Activated CD8-positive, alpha-beta memory T cell treated with anti-CD3 and anti-CD28 coated beads for 1 hour (primary cell): ENCODE measurements at places on chromosomes 12 and 14.

GRCh38 chr14:90649083-90649482 is 167.1 kb downstream of the TTC7B start:
- no peak for DNase-seq

GRCh38 chr14:99938376-99938775 is 126.8 kb upstream of the EVL start:
- no peak for DNase-seq

- no peak for DNase-seq
These were observed 105.1 kb downstream of the PRIMA1 start for GRCh38 chr14:93683226-93683625.

GRCh38 chr14:30191639-30192279 is 264.1 kb upstream of the PRKD1 start:
- no peak for DNase-seq

GRCh38 chr12:80567401-80567800 is 123.4 kb downstream of the PTPRQ start:
- DNase-seq = no peak

DNA sequence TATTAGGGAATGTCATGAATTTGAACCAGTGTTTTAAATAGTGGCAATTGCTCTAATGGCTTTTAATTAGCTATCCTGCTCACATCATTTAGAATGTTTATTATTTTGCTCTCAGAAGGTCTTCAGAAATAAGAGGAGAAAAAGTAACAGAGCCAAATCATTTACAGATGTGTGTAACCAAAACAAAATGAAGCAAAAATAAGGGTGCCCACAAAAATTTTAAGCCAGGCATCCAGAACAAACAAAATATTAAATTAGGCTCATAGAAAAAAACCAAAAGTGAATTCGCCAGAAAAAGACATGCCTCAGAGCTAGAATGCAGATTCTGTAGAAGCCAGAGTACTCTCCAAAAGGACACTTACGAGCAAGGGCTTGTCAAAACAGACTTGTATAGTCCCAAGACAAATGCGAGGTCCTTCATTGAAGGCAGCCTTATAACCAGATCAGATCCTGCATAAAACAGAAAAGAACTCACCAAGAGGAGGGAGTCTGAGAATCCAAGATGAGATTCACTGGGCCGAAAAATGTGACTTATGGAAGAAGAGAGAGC is 20.2 kb upstream of the SERPINA1 start:
- no peak for DNase-seq

- no peak for DNase-seq
These were observed 130.8 kb downstream of the RTN1 start for GRCh38 chr14:59739794-59740193.

DNA sequence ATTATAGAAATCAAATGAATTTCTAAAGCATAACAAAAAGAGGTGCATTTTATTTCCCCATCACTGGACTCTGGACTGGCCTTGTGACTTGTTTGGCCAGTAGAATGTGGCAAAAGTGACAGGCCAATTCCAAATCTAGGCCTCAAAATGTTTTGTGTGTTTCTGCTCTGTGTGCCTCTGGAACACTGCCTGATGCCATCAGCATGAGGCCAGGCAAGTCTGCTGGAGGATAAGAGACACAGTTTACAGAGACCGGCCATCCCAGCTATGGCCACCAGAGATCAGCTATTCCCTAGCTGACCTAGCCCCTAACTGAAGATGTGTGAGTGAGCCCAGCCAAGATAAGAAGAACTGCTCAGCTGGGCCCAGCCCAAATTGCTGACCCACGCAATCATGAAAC is 32.9 kb downstream of the ASCL1 start:
- DNase-seq = no peak

GRCh38 chr12:48758186-48758585 is 30.7 kb downstream of the ADCY6 start:
- no peak for DNase-seq

DNA sequence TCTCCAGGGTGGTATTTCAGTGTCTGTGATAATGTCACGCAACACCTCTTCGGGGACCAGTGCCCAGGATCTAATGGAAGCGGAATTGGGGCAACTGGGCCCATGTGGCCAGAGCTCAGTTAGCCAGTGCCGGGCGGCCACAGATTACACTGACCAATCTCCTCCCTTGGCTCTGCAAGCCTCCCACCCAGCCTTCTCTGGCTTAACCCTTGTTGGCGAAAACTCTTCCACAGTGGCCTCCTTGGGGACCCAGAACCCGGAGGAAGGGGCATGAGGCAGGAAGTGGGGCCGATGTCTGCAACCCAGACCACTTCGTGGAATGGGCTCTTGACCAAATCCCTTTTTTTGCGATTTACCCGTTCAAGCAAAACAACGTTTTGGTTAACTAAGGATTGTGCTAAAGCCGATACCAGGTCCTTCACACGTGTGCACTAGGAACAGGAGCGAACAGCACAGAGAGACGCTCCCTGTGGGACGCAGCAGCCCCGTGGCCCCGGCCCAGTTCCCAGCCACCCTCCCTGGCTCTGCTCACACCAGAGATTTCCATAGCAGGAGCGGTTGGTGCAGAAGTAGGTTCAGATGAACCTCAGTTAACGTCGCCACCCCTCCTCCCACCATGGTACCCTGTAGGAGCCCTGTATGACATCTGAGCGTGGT is 38.2 kb downstream of the SLC8B1 start:
- no peak for DNase-seq

GRCh38 chr12:84596266-84596665 is 316.3 kb downstream of the SLC6A15 start:
- no peak for DNase-seq

DNA sequence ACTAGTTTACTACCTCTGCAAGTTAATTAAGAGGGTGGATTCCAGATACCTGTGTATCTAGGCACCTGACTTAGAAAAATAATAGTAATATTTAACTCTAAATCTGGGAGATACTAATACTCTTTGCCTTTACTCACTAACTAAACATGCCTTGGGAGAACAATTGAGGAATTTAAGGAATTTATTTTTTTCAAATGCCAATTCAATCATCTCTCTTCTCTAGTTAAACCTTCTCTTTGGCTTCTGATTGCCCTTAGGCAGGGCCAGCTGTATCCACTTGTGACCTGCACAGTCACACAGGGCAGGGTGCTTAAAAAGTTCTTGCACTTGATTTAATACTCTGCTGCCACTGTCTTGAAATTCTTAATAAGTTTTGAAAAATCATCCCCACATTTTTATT is 142.4 kb downstream of the PLCZ1 start:
- DNase-seq = no peak

GRCh38 chr12:47822863-47823262 is 3.2 kb upstream of the HDAC7 start:
- no peak for DNase-seq

DNA sequence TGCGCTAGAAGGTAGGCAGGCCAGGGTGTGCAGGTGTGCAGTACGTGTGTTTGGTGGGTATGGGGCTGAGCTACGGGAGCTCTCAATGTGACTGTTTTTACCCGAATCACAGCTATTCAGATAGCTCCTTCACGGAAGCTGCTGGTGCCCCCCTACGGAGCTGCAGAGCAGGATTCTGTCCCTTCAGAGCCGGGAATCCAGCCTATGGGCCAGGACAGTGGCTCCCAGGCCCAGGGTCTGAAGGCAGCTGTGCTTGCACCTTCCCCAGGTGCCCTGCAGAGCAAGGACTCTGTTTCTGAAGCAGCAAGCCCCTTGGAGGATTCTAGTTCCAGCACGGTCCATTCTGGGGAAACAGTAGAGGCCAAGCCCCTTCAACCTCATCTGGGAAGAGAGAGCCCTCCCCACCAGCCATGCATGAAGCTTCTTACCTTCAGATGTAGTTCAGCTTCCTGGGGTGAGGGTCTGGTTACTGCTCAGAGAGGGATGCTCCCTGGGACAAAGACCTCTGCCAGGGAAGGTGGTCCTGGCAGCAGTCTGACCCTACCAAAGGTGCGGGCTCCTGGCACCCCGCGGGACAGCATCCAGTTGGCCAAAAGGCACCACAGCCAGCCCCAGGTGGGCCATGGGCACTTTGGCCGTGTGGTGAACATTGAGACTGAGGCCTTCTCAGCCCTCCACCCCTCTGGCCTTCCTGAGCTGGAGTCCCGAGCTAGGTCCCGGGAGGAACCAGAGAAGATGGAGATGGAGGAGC is 29.1 kb downstream of the PLEKHH1 start:
- no peak for DNase-seq

DNA sequence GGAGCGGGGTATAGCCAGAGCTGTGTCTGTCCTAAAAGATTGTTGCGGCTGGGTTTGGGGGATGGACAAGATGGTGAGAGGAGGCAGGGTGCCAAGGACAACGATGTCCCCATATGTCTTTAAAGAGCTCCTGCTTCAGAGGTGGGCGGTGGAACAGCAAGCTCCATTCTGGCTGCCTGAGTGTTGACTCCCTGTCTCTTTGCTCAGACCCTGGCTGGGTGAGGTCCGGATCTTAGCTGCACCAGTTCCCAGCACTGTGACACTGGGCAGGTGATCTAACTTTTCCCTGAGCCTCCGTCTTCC is 8.3 kb upstream of the WSCD2 start:
- DNase-seq = no peak

DNA sequence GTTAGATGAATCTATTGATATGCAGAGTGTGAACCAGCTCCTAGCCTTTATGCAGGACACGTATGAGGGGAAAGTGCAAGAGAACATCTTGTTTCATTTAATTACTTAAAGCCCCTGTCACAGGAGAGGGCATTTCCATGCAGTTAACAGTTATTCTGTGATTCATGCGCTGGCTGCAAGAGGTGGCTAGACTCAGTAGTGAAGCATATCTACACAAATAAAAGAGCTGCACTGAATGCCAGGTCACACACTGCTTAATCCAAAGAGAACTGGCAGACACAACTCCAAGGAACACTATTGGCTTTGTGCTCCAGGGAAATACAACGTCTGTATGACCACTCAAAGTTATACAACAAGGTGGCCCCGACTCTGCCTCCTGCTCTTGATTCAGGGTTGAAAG is 394.1 kb downstream of the C12orf75 start:
- no peak for DNase-seq

GRCh38 chr12:94458877-94459727 is 565 bp downstream of the CEP83 start:
- DNase-seq = peak; percentile 1

GRCh38 chr12:32140877-32141276 is 34.2 kb downstream of the BICD1 start:
- no peak for DNase-seq

DNA sequence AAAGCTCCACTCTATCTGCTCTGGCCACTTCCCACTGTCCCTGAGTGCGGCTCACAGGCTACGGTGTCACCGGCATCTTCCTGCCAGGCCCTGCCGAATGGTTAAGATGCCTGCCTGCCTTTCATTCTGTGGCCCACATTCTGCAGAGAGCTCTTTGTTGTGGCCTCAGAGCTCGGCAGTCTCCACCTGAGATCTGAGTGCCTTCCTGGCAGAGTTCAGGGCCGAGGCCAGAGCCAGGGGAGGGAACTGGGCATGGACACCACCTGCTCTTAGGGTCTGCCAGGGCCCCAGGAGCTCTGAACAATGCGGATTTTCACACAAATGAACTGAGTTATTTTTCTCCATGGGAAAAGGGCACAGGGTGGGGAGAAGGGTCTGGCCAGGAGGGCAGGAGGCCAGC is 127.2 kb downstream of the RBM19 start:
- no peak for DNase-seq

GRCh38 chr12:86600664-86601231 is 344.6 kb upstream of the MGAT4C start:
- DNase-seq = no peak

DNA sequence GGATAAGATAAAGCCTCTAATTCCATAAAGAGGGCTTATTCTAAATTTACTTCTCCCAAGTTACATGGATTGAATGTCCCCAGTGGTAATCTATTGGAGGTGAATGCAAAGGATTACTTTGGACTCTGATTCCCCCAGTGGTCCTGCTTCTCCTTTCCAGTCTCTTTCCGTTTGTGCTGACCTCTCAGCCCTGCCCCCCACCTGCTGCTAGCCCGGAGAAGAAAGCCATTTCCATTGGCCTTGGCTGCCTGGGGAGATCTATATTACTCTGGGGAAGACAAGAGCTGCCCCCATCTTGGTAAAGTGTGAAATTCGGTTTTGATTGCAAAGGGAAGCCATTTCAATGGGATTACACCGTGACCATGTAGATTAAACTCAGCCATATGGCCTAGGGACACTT is 13.3 kb downstream of the ASCL1 start:
- no peak for DNase-seq

DNA sequence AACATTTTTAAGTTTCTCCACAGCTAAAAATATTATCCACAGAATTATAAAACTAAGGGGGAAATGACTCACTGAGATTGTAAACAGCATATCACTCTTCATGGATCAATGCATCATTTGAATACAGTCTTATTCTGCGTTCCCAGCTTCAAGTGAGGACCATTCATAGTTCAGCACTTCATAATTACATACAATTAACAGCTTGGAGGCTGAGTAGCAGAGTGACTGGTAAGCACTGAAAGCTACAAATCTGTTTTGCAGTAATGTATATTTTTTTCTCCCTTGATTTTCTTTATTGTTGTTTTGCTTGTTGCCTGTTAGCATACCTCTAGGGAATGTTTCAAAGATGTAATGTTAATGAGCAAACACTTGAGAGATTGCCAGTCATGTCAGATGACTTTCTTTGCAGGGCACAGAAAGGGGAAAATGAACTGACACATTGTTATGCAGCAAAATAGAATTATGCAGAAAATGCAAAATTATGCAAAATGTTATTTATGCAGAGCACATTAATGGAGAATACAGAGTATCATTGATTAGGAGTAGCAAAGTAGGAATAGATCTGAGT is 138.6 kb downstream of the RPS29 start:
- DNase-seq = no peak

- no peak for DNase-seq
These were observed 3.0 kb upstream of the STXBP6 start for GRCh38 chr14:25052921-25053320.

- no peak for DNase-seq
These were observed 142.1 kb downstream of the KIF21A start for GRCh38 chr12:39300799-39301198.

DNA sequence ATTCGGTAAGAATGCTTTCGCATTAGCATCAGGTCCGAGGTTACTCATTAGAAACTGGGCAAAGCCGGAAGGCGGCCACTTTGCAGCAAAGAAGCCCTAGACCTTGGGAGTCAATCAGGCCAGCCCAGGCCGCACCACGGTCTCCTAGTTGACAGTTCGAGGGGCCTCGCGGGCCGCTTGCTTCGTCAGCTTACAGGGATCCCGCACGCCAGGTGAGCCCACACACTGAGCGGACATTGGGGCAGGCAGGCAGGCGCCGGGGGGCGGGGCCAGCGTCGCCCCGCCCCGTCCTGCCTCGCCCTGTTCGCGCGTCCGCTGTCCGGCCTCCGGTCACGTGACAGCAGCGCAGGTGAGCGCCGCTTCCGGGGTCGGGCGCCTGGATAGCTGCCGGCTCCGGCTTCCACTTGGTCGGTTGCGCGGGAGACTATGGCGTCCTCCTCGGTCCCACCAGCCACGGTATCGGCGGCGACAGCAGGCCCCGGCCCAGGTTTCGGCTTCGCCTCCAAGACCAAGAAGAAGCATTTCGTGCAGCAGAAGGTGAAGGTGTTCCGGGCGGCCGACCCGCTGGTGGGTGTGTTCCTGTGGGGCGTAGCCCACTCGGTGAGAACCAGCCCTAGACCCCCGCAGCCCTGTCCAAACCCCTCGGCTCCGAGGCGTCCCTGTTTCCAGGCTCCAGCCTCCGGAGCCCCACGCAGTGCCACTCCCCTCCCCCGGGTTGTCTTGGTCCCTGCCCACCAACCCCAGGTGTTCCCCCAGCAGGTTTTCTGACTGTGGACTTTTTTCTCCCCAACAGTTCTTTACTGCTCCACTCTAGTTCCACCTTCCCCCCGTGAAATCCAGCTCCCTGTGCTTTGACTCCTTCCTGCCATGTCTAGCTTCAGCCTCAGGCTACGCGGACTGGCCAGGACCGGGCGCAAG is at the start of gene PIP4K2C:
Gene PIP4K2C (plus strand): TSS at position 329 of the 918 bp plus-strand sequence. CDS start 98 bp downstream, at position 427.
- DNase-seq = peak; percentile 66

- DNase-seq = no peak
These were observed 216.1 kb downstream of the SLC38A4 start for GRCh38 chr12:46609674-46610073.
